ENCODE measurements at places on chromosomes 7 and 10. TPM values are rescaled to one million over a fixed set of nuclear protein-coding genes. Genes with fewer than 3 reads are reported as not detected.

Gene TMEM60
- total RNA-seq = 10.1 TPM

Gene TMEM26
- not detected for total RNA-seq

Gene TUBAL3
- total RNA-seq = not detected

Gene LFNG
- 23.3 TPM for total RNA-seq

Gene PDK4
- total RNA-seq = not detected

Gene PLEKHS1
- 0.09 TPM for total RNA-seq

Gene GRK5
- total RNA-seq = 21.2 TPM

Gene FAM25A
- total RNA-seq = not detected

Gene KDM7A
- total RNA-seq = 28.7 TPM

Gene SFRP4
- not detected for total RNA-seq

Gene GSDME
- total RNA-seq = 6.2 TPM

Gene PLAU
- total RNA-seq = not detected

Gene WEE2
- total RNA-seq = not detected

Gene FKBP6
- total RNA-seq = not detected

Gene HABP2
- not detected for total RNA-seq

Gene H2BK1
- not detected for total RNA-seq

Gene SLC39A12
- total RNA-seq = not detected

Gene FXYD4
- not detected for total RNA-seq

Gene PAX4
- not detected for total RNA-seq
